ENCODE measurements at places on chromosomes 6 and 20. TPM values are rescaled to one million over a fixed set of nuclear protein-coding genes. Genes with fewer than 3 reads are reported as not detected.
A peak's percentile ranks its signal among the peaks of the same experiment; 100 is the strongest.

DNA sequence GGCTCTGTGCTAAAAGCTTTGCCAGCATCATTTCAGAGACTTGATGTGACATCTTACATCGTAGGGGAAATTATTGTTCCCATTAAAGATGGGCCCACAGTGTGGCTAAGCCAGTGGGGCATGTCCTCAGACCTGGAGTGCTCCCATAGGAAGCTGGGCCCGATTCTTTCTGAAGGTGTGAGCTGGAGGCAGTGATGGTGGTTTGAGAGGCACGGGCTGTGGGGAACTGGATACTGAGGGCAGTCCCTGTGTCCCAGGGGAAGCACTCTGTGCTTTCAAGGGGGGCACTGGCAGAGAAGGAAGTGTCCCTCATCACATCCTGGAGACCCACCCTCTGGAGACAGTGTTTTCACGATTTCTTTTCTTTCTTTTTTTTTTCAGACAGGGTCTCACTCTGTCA, 8.6 kb upstream of the FAM110A start:
- DNase-seq = no peak

DNA sequence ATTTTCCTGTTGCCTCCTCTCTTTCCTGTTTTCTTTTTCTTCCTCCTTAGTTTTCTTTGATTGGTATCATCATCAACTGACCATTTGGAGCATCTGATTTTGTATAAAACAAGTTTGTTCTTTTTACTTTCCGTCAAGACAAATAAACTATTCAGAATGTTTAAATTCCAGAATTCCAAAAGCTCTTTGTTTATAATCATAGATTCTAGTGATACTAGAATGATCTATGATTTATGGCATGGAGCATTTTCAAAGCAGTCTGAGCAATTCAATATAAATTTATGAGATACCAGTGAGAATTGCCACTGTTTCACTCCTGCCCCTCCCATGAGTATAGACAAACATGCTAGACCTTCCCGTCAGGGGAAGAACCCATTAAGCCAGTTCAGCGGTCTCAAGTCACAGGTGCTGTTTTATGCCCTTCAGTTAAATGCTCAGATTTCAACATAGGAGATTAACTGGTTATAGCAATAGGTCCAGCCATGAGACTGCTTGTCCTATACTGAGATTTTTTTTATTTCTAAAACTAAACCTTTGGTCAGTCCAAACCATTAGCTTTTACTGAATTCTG, 60.7 kb downstream of the GRIK2 start:
- DNase-seq = no peak

DNA sequence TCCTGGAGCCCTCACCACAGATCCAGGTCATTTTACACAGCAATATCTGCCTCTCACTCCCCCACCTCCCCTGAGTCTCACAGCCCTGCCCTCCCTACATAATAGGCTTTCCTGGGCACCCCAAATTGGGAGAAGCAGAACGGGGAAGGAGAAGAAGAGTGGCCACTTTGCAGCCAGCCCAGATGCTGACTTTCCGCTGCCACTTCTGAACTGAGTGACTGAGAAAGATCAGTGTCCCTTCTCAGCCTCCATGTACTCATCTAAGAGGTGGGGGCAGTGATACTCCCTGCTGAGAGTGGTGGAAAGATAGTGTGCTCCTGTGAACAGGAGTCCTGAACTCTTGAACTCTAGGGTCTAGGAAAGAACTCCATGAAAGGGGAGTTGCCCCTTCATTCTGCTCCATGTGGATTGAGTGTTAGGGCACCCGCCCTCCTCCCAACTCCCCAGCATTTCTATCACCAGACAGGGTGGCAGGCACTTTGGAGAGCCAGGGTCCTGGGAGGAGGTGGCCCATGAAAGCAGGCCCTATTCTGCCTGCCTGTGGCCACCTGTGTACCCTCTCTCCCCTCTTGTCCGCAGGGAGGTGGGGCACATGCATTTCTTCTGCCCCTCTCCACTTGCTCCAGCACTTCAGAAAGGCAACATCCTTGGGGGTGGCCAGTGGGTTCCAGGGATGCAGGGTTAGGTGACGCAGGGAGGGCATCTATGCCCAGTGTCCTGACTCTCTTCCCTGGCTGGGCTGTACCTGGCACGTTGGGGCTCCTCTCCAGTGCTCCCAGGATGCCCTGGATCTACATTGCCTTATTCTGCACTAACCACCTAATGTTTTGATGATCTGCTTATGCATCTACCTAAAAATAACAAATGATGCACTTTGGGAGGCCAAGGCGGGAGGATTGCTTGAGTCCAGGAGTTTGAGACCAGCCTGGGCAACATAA, 38.3 kb upstream of the MRPS18A start:
- no peak for DNase-seq

DNA sequence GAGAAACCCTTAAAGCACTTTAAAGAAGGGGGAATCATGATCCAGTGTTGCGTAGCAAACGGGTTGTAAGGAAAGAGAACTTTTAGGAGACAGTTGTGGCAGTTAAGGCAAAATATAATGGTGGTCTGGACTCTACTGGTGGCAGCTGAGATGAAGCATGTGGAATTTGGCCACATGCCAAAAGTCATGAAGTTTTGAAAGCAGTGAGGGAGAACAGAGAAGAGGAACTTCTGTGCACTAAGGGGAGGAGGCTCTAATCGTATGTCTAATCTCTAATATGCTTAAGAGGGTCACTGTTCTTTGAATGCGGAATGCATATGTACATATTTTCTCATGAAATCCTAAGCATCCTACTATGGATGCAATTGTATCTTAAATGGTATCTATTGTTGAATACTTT, 91.5 kb downstream of the RIMS1 start:
- DNase-seq = no peak

DNA sequence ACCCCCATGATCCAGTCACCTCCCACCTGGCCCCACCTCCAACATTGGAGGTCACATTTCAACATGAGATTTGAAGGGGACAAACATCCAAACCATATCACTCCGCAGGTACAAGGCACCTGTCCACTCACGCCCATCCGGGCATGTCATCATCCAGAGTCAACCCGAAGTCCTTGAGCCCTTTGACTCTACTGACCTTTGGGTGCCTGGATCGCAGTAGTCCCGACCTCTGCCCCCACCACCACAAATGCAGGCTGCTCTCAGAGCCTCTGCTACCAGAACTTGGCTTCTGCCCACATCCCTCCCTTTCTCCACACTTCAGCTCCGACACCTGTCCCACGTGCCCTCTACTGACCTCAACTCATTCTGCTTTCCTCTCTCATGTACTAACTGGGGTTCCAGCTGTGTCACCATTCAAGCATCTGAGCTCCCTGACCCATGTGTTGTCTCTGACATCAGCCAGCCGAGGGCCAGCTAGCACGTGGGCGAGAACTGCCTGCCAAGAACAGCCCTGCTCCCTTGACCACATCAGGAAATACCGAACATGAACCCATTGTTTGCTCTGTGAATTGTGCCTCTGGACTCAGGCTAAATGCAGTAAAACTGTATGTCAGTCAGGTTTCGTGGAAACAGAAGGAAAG, 498.3 kb upstream of the SULF2 start:
- DNase-seq = peak; percentile 97

- peak; percentile 99 for DNase-seq
These were observed 400.2 kb downstream of the QKI start for GRCh38 chr6:163814494-163815364.

DNA sequence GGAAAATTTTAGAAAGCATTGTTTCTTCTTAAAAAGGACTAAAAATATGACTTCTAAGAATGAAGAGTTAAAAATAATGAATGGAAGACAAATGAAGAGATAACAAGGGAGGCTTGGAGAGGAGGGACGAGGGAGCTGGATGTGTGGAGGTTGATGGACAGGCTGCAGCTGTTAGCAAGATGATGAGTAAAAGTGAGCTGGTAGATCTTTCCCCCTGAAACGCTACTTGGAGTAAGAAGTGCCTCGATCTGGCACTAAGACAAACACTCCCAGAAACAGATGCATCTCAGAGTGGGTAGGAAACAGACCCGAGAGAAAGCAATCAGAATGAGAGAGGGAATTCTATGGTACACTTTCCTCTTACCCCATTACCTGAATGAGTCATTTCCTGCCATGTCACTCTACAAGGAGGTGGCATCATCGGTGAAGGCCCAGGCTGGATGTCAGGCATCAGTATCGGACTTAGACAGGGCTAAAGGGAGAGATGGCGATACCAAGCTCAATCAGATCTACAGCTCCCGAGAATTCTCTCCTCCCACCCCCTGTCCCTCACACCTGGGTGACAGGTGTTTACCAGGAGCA, 154.1 kb upstream of the BMP2 start:
- DNase-seq = no peak

DNA sequence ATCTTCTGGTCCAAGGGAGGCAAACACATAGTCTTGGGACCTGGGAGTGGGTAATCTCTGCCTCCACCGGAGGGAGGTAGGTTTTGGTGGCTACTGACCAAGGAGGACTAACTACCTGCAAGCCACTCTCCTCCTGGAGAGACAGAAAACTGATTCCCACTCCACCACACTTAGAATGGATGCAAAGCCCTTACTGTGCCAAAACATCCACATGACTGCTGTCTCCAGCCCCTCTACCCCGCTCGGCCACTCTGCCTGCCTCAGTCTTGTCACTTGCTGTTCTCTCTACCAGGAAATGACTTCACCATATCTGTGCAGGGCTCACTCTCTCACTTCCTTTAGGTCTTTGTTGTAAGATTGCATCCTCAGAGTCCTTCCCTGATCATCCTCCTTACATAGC, 129.5 kb upstream of the ARG1 start:
- DNase-seq = no peak

GRCh38 chr6:81561071-81561564, 191.4 kb downstream of the TENT5A start:
- DNase-seq = no peak

DNA sequence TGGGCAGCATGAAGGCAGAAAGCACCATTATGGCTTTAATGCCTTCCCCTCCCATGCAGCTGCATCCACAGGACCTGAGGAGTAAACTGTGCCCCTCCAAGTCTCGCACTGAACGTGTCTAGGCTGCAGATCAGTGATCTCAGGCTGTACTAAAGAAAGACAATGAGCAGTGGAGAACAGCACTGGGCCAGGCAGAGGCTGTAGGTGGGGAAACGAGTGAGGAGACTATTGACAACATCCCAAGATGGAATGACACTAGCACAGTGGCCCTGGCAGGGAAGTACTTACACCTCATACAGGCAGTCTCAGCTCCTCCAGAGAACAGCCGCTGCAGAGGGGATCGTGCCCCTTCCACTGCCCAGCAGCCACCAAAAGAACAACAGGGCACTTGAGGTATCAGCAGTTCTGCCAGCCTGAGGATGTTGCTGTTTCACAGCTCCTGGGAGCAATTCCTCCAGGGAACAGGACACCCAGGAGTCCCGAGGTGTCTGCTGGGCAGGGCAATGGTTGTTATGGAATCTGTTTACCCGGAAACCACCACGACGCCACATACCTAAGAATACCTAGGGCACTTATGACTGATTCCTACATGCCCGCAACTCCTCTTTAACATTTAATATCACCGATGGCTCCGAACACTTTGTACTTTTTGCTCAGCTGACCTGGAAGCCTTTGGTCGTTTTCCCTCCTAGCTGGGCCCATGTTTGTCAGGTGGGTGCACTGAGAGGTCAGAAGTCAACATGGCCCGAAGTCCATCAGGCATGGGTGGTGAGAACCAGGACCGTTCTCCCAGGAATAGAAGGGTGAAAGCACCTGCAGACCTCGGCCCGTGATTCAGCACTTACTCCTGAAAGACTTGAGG, 79.1 kb downstream of the SLC22A23 start:
- DNase-seq = no peak

SLC35A1 gene
- 23.9 TPM for total RNA-seq

MYLK2 gene
- total RNA-seq = 0.59 TPM

CFB gene
- total RNA-seq = 1.8 TPM

MLN gene
- not detected for total RNA-seq

PKIB gene
- total RNA-seq = 0.72 TPM

ARMH2 gene
- total RNA-seq = not detected
